ENCODE measurements at places on chromosomes 1 and 21.

DNA sequence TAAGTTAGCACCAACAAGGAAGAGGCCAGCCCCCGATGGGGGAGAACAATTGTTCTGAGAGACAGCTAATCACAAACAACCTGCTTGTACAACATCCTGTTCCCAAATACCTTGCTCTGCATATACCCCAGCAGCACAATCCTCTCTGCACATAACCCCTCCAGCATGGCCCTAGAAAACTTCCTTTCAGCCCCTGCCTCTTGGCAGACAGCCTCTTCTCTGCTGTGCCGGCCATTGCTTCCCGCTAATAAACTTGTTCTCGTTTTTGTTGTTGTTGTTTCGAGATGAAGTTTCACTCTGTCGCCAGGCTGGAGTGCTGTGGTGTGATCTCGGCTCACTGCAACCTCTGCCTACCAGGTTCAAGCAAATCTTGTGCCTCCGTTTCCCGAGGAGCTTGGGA lies 392.7 kb downstream of the SMYD3 start:
- no peak for DNase-seq

GRCh38 chr21:29295066-29295650 lies 3.6 kb upstream of the BACH1 start:
- no peak for DNase-seq

- DNase-seq = no peak
Observed at GRCh38 chr1:174841747-174842146, 158.0 kb upstream of the CACYBP start.

GRCh38 chr1:177310326-177310725 lies 139.6 kb downstream of the BRINP2 start:
- no peak for DNase-seq

- DNase-seq = no peak
Observed at GRCh38 chr1:236753964-236754363, 41.1 kb upstream of the MTR start.

GRCh38 chr1:159443066-159443750 lies 3.7 kb downstream of the OR10J1 start:
- no peak for DNase-seq

GRCh38 chr1:107252271-107252670 lies 111.4 kb downstream of the NTNG1 start:
- no peak for DNase-seq

DNA sequence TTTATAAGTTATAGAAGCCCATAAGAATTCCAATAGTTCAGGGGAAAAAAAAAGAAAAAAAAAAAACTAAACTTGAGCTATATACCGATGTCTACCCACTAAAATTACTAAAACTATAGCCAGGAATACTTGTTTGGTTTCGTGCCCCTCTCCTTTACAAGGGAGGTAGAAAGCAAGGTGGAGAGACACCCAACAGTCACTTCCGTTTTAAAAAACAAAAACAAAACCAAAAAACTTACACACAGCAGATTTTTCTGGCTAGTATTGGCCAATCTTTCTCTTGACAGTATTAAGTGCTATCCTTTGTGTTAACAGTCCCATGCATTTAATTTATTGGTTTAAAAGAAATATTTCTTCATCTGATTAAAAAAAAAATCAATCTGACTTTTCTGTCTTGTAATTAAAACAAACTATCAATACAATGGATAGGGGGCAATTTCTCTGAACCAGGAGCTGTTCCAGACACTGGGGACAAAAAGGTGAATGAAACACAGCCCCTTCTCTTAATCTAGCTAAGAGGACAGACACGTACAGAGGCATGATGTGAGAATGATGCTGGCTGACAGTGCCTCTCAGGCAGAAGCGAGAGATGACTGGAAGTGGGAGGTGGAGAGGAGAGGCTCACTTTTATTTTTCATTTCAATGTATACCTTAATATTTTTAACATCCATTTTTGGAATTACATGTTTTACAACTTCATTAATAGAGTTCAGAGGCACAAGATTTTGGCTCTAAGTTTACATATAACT lies 214.8 kb downstream of the RERE start:
- no peak for DNase-seq

DNA sequence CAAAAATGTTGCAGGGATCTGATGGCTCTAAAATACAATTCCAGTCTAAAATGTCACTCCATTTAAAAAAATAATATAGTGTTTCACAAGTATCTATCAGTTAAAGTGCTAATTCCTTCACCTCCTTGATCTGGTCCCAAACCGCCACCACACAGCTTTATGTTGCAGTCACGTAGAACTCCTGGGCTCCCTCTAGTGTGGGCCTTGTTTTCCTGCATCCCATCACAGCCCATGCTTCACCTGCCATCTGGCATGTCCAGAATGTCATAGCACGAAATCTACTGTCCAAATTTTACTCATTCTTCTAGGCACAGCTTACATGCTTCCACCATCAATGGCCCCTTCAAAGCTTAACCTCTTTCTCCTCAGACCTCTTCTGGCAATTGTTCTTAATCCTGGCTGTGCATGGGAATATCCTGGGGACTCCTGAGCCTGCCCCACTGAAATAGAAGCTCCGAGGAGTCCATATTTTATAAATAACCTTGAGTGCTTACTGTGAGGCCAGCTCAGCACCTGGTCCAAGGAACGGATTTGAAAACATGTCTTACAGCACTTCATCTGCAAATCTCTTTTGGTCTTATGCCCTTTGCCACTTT lies 15.5 kb downstream of the FYB2 start:
- DNase-seq = no peak

- DNase-seq = peak; percentile 18
Observed at GRCh38 chr1:87024936-87025540, 110.6 kb downstream of the HS2ST1 start.

DNA sequence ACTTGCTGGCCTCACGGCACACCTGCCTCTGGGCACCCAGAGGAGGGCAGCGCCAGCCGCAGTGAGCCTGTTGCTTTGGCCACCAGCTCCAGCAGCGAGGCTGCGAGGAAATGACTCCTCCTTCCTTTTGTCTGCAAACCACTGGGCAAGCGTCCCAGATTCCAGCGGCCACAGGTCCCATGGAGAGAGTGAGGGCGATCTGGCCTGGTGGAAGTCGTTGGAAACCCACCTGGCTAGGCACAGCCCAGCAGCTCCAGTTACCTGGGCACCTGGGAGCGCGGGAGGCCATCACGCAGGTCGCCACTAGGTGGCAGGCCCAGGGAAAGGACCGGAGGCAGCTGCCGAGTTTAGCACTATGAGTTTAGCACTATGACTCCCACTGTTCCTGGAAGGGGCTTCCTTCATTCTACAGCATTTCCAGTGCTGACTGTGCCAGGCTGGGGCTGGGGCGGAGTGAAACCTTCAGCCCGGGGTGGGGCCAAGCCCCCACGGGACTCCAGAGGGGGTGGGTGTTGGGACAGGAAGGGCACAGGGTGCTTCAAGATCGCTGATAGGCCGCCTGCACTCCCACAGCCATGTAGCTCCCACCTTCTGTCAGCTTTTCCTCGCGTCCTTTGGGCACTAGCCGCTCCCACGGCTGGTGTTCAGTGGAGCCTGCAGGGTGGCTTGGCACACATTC lies 1.1 kb upstream of the ESPN start:
- peak; percentile 64 for DNase-seq
